Suppressor macrophage treated with lipopolysaccharide for 1 hour (primary cell): ENCODE measurements at places on chromosomes 11 and 22.

- DNase-seq: no peak
Observed at GRCh38 chr22:39715778-39716495, 145.4 kb downstream of the CACNA1I start.

DNA sequence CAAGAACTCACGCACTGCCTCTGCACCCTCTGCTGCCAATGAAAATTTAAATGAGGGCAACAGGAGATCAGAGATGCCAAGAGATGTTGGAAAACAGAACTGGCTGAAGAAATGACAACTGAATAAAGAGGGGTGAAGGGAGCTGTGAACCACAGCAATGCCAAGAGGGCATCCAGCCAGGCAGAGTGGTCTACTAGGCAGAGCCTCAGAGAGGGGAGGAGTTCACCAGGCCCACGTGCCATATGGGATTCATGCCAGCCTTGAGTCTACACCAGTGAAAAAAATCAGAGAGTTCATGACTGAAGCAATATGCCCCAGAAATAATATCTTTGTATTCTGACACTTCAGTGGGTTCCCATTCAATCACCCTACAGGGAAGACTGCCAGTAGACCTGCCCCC, 4.4 kb downstream of the APOL2 start:
- DNase-seq: no peak

DNA sequence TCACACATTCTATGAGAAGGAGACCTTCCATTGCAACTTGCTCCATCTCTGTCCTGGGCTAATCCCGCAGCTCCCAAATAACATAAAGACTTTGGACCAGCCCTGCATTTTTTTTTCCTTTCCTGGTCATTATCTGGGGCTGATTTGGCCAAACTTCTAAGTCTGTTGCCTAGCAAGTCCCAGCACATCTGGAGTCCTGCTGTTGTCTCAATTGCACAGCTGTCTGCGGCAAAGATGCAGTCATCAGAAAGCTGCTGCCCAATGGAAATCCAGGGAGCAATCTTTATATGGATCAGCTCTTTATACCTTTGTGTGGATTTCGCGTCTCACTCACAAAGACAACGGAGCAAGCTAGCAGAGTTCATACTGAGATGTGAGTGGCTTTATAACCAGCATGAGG, 105.9 kb downstream of the NXPE2 start:
- DNase-seq: no peak

- DNase-seq: peak; percentile 46
Observed at GRCh38 chr11:46272816-46273427, 4.5 kb upstream of the CREB3L1 start.

GRCh38 chr22:27128461-27129085, 471.2 kb downstream of the MIAT start:
- peak; percentile 54 for DNase-seq

DNA sequence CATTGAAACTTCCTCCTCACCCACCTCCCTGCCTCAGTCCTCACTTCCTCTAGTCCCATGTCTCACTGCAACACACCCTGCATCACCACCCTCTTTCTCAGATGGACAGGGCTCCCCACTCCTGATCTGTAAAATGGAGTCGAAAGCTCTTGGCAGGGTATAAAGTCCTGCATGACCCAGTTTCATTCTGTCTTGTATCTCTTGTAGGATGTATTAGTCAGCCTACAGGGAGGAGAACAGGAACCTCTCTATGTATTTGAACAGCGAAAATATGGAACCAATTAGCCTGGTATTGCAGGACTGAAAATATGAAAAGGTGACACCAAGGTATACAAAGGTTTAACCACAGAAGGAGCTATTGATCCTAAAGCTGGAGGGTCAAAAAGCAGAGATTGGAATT, 156.9 kb upstream of the SNX19 start:
- no peak for DNase-seq

DNA sequence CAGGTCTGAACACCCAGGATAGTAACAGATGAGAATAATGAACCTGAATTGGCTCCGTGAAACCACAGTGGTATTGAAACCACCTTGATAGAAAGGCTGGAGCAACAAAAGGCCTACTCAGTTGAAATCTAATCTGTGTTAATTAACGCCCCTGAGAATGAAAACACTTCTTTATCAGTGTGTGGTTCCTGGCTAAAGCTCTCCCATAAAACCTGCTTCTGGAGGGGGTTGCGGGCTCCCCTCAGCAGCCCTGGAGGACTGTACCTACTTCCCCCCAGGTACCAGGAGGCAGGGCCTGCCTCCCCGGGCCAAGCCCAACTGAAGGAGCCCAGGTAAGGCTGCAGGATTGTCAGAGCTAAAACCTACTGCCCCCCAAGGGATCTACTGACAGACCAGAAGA, 54.6 kb downstream of the PLEKHA7 start:
- no peak for DNase-seq

GRCh38 chr22:50691521-50691920, 18.9 kb downstream of the SHANK3 start:
- peak; percentile 70 for DNase-seq

DNA sequence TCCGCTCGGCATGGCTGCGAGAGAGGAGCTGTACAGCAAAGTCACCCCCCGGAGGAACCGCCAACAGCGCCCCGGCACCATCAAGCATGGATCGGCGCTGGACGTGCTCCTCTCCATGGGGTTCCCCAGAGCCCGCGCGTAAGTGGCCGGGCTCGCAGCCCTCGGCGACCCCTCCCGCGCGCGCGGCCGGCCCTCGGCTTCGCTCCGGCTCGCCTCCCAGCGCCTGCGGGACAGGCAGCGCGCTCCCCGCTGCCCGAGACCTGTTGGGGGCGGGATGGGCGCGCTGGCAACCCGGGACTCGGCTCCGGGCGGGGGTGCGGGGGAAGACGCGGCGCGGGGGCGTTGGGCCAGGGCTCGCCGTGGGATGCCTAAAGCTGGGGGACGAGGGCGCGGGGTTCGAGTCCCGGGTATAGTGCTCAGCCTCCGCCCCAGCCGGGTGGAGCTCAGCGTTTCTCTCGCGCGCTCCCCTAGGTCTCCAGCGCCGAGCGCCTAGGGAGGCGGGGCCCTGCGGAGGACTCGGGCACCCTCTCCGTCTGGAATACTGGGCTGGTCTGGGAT, 630 bp downstream of the UBASH3B start:
- peak; percentile 82 for DNase-seq
